DMS153 (cell line): ENCODE measurements at places on chromosomes 1 and 21.

GRCh38 chr1:94942171-94943128, 15.5 kb upstream of the CNN3 start:
- no peak for DNase-seq

- DNase-seq, result no peak
Observed at GRCh38 chr21:45049714-45050344, 24.6 kb upstream of the ADARB1 start.

GRCh38 chr1:148318123-148318903, 164.8 kb downstream of the PPIAL4G start:
- DNase-seq, result no peak

DNA sequence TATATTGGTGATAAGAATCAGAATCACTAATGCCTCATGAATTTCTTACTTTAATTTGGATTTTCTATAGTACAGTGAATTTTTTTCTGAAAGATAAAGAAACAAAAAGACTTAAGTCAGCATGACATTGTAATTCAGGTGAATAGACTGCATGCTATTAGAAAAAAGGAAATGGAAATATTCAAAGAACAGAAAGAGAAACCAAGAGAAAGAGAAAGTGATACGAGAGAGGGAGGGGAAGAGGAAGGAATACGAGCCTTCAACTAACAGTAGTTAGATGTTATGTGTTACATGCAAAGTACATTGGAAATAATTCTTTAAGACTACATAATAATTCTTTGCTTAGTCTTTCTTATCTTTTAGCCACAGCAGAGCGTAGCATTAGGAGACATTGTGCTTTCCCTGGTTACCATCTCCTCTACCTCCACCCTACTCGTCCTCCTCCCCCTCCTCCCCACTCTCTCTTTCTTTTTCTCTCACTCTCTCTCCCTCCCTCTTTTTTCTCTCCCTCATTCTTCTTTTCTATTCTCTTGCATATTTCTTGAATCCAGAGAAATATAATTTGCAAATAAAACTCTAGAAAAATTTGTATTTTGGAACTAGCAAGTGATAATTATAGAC, 46.4 kb upstream of the ADGRL4 start:
- no peak for DNase-seq

- DNase-seq, result no peak
Observed at GRCh38 chr1:72296501-72296900, 14.2 kb upstream of the NEGR1 start.

GRCh38 chr1:16117369-16117768, 38.5 kb downstream of the EPHA2 start:
- DNase-seq, result no peak
